ENCODE measurements at places on chromosomes 7 and 10.

- DNase-seq: no peak
These were observed 23.4 kb upstream of the C10orf67 start for GRCh38 chr10:23367896-23368595.

DNA sequence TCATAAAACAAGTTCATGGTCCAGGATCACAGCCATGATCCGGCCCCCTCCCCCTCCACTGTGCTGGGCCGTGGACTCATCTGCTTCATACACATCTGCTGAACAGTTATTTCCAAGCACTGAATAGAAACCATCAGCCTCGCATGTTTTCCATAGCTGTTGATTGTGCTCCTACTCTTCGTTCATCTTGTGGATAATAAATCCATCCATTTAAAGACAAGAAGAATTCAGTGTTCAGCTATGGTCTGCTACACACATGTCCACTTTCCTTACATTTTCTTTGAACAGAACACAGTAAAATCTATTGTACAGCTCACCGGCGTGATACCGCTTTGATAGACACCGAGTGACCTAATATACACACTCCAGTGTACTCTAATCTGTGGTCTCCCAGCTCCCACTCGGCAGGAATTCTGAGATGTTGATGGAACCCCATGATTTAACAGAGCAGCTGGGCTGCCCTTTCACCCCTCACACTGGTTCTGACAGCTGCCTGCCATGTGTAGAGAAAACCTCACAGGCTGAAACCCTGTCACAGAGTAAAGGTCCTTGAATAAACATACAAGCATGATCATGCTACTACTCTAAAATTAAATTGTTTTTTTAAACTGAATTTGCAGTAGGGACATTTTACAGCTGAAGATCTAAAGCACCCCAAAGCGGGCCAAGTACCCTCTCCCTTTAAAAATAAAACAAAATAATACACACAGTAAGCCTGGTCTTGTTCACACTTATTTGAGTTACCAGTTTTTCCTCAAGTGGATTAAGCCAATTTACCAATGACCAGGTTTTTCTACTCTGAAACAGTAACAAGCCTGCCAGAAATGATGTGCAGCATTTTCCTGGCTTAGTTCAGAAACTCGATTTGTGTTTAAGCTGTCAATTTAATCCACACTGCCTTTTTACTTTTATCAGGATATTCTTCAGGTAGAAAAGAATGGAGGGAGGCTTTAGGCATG is 95.1 kb upstream of the FZD1 start:
- DNase-seq: no peak

GRCh38 chr7:35617041-35617440 is 77.9 kb downstream of the HERPUD2 start:
- no peak for DNase-seq

DNA sequence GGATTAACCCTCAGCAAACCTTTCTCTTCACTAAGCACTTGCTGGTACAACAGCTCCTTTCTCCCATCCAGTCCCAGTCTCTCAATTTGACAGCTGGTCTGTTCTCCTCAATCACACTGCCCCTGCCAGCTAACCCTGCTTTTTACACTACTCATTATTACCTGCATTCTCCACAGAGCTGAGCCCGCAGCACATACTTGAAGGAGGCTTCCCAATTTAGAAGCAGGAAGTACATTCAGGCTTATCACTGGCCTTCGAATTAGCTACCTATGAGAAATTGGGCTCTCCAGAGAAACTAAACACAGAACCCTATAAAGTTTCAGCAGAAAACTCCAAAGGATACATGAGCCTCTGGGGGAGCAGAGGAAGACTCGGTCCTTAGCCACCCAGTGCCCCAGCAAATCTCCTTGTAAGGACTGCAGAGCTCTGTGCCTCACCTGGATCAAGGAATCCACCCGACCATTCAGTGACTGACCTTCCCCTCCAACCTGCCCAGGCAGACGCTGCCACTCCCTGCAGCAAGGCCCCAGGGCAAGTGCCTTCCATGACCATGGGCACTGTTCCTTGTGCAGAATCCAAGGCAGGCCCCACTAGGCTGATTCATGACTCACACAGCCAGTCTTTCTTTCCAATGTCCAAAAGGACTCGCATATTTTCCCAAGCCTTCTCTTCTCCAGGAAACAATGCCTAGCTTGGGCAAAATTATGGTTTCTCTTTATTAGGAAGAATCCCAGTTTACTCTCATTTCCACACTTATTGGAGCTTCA is 68.0 kb downstream of the VOPP1 start:
- peak; percentile 54 for DNase-seq

- DNase-seq: no peak
These were observed 230.9 kb downstream of the CAMK1D start for GRCh38 chr10:12579954-12580858.

- no peak for DNase-seq
These were observed 12.1 kb downstream of the THSD7A start for GRCh38 chr7:11819947-11820346.

- DNase-seq: peak; percentile 53
These were observed 227.1 kb downstream of the TEX36 start for GRCh38 chr10:125455855-125456254.
